ENCODE measurements at places on chromosomes 4 and X.

- peak; percentile 32 for DNase-seq
Measured at GRCh38 chrX:41921492-41922430, 1.6 kb downstream of the CASK start.

GRCh38 chr4:139920486-139921002 lies 233.4 kb downstream of the MAML3 start:
- no peak for DNase-seq

GRCh38 chr4:24867766-24868296 lies 45.0 kb downstream of the CCDC149 start:
- no peak for DNase-seq

DNA sequence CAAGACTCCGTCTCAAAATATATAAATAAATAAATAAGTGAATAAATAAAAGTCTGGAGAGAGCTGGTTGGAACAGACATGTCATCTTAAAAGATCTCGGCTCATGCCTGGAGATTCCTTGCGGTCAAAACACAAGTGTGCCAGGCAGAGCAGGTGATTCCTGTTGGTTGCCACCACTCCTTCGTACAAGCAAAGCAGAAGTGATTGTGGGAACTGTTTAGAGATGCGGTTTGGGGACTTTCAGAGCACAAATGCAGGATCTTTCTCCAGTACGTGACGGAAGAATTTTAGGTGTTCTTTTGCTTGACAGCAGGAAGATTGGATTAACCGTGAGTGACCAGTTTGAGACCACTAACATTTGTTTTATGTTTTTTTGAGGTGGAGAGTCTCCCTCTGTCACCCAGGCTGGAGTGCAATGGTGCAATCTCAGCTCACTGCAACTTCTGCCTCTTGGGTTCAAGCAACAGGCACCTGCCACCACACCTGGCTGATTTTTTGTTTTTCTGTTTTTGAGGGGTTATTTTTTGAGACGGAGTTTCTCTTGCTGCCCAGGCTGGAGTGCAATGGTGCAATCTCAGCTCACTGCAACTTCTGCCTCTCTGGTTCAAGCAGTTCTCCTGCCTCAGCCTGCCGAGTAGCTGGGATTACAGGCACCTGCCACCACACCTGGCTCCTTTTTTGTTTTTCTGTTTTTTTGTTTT lies 2.8 kb upstream of the CRLF2 start:
- no peak for DNase-seq

Data from fibroblast of skin of abdomen (primary cell).